GM13977 (cell line): ENCODE measurements at places on chromosomes 11 and 22.

DNA sequence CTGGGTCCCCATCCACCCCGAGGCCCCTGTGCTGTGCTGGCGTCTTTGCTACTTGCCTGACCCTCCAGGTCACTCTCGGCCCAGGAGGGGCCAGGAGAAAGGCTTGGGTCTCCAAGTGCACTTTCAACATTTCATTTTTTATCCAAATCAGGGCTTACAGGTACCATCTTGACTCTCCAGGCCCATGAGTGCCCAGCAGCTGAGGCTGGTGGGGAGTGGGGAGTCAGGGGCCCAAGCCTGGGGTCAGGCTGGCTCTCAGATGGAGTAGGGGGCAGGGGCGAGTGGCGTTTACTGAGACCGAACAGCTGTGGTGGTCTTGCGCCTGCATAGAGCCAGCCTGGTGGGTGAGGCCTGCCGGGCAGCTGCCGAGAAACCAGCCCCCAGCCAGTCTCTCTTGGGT, 61.6 kb downstream of the MPPED1 start:
- no peak for DNase-seq

GRCh38 chr22:50705851-50706351, 32.1 kb upstream of the ACR start:
- no peak for DNase-seq

GRCh38 chr11:107792049-107792443, 66.5 kb downstream of the SLC35F2 start:
- DNase-seq: no peak

GRCh38 chr22:48428631-48429371, 1398.9 kb downstream of the BRD1 start:
- DNase-seq: no peak

DNA sequence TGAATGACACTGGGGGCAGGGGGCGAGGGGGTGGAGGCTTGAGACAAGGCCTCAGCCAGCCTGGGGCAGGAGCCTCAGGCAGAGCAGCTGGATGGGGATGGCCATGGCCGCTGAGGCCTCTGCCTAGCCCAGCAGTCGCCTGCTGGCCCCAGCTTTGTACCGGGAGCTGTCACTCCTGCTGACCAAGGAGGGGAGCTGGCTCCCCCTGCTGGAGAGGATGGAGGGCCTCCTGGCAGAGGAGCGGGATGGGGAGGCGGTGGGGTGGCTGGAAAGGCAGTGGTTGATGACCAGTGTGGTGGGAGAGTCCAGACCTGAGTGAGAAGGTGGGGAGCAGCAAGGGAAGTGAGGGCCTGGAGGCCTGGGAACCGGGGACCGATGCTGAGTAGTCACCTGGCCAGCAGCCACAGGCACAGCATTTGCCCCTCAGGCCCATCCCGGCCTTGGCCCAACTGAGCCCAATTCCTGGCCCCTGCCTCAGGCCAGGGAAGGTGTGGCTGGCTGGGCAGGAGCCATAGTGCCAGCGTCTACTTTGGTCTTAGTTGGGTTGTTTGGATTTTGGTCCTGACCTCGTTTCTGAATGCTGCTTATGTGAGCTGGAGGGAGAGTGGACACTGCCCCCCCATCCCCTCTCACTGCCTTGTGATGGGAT, 6.0 kb upstream of the SUSD2 start:
- peak; percentile 81 for DNase-seq

- DNase-seq: no peak
These were observed 15.1 kb downstream of the PLEKHA7 start for GRCh38 chr11:16999116-16999515.

DNA sequence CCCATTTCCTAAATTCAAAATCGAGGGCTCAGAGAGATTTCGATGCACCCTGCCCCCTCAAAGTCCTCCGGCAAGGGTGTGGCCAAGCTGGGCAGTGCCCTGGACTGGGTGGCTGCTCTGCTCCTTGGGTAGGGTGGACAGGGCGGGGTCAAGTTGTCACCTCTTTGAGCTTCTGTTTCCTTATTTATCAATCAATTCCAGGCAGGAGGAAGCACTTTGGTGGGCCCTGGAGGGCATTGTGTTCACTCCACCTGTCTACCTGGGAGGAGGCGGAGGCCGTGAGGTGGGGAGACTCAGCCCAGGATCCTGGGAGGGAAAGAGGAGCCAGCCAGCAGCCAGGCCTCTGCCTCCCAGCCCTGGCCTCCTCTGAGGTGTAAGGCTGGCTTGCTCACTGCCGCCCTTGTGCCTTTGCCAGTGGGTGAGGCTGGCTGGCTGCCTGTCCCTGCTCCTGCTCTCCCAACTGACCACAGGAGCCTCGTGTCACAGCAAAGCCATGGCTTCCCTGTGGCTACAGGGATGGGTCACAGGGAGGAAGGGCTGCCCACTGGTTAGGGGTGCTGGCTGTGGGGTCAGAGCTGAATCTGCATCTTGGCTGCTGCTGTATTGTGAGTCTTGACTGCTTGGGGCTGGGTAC, 25.5 kb upstream of the SHISAL1 start:
- no peak for DNase-seq

DNA sequence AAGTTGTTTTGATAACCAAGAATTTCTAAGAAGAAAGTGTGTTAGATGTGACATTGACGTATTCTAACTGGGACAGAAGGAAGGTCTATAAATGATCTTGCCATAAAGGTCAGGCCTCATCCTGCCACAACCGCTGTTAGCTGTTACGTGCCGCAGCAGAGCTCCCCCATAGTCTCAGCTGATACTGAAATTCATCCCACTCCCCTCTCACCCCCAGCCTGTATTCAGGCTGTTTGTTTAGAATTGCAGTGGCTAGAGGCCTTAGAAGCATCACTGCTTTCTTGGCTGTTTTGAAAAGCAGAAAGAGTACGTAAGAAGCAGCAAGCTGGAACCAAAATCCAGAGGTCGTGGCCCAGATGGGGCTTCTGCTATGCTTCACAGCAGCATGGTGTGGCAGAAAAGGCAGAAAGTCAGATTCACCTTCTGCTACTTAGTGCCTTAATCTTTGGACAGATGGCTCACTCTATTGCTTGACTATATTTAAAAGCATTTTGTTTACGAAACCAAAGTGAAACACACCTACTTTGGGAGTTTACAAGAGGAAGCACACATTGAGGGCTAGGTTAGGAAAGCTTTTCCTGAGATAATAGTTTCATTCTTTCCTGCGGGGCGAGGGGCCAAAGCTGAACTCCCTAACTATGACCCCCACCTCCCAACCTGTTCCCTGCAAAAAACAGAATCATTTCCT, 950 bp upstream of the LAYN start:
- no peak for DNase-seq

GRCh38 chr11:5966958-5967357, 1.3 kb downstream of the OR56A5 start:
- no peak for DNase-seq

DNA sequence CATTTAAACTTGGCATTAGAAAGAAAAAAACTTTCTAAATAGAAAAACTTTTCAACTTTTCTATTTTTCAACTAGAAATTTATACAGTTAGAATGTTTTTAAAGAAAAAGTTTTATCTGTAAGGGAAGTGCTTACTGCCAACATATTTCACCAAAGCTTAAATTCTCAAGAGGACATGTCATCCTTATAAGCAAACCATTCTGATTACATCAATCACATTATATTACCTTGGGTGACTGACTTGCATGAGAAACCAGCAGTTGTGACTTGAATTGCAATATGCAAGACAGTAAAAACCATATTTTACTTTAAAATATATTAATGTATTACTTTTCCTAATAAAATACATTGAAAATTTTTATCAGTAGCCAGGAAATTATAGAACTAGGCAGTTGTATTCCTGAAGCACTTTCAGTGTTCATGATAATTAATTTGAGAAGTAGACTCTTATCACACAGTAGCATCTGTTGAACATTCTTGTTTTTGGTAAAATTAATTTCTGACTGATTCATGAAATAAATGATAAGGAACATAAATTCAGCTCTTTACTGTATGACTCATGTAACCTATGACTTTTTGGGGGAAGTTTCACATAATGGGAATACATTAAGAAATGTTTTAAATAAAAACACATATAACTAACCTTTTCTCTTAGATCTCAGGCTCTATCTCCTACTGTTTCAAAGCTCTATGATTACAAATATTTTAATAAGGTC, 345.0 kb upstream of the CCDC179 start:
- no peak for DNase-seq

DNA sequence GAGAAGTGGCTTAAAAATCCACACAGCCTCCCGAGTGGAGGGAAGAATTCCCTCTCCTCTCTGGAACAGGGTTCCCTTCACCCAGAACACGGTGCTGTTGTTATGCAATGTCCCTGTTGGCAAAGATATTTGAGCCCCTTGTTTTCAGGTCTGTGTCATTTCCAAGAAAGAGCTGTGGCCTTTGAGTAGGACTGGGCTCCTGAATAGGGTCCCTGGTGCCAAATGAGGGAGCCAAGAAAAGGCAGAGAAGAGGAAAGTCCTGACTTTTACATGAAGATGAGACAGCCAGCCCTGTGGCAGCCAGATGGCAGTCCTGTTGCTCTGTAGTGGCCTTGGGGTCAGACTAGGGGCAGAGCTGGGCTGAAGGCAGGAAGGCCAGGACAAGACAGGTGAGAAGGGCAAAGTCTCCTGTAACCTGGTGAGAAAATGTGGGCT, 51.2 kb upstream of the ELF5 start:
- no peak for DNase-seq

DNA sequence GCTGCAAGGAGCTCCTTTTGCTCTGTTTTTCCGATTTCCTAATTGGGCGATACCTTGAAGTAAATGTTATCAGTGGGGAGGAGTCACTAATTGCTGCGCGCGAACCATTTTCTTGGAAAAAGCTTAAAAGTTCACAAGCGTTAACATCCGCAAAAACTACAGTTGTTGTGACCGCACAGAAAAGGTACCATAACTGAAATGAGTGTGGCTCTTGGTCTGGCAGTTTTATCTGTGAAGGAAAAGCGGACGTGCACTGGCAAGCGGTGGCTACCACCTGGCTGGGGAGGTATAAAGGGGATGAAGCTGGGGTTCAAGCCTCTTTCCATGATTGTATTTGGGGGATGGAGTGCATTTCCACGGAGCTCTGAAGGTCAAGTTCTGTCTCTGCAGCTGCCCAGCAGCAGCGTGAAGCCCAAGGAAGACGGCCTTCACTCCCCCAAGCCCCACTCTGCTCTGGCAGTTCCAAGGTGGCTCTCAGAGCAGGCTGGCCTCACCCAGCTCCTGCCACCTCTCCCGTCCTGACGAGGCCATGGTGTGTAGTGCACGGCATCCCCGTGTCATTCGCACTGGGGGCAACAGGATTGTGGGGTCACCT, 27.5 kb downstream of the MOV10L1 start:
- DNase-seq: no peak

- DNase-seq: no peak
These were observed 7.8 kb downstream of the SEPTIN3 start for GRCh38 chr22:41976961-41977566.

- no peak for DNase-seq
These were observed 32.8 kb upstream of the CTTN start for GRCh38 chr11:70365544-70365927.

DNA sequence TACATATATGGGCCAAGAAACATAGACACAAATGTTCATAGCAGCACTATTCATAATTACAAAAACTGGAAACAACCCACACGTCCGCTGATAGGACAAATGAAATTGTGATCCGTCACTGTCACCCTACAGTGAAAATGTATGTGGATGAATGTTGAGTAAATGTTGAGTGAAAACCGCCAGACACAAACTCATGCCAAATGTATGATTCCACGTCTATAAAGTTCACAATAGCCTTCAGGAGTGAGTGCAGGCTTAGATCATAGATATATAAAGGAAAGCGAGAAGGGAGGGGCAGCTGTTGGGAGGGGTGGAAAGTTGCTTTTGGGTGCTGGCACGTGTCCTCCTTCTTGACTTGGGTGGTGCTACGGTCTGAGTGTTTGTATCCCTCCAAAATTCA, 33.6 kb downstream of the DBX1 start:
- no peak for DNase-seq

GRCh38 chr22:45879552-45879949, 97.4 kb downstream of the WNT7B start:
- no peak for DNase-seq

GRCh38 chr11:58513747-58514367, 6.0 kb upstream of the OR5B21 start:
- no peak for DNase-seq

GRCh38 chr11:44774731-44775130, 48.0 kb downstream of the TSPAN18 start:
- no peak for DNase-seq

DNA sequence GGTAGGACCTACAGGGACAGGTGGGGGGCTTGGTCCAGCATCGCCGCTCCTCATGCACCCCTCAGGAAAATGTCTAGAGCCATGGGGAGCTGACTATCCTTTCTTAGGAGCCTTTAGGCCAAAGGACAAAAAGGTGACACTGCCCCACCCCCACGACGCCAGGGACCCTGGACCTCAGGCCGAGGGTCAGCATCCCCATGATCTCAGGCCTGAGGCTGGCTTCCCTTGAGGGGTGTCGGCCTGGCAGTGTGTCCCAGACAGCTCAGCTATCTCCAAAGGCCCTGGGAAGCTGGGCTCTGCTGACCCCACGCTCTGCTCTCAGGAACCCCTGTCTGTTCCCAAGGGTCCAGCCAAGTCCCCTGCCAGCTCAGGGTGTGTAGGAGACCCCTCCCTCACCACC, 16.3 kb downstream of the MRGPRG start:
- DNase-seq: no peak

DNA sequence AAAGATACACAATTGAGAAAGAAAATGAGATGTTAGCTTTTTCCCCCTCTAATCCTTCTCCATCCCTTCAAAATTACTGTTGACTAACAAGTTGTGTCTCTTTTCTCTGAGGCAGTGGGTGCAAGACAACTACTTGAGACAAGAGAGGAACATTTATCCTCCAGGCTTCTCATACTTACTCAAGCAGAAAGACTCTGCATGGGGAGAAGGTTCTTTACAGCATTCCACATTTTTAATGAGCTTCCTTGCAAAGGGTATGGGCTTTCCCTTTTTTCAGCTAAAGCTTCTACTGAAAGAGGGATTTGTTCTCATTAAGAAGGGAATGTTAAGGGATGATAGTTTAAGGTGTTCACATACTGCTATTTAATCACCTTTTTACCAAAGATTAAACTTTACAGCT, 47.8 kb downstream of the PAX6 start:
- no peak for DNase-seq

- DNase-seq: no peak
These were observed 82.5 kb upstream of the DDI1 start for GRCh38 chr11:103953797-103954486.
